ENCODE measurements at places on chromosomes 7 and 10.

GRCh38 chr10:72276421-72277339, 3.0 kb downstream of the DDIT4 start:
- DNase-seq = no peak

DNA sequence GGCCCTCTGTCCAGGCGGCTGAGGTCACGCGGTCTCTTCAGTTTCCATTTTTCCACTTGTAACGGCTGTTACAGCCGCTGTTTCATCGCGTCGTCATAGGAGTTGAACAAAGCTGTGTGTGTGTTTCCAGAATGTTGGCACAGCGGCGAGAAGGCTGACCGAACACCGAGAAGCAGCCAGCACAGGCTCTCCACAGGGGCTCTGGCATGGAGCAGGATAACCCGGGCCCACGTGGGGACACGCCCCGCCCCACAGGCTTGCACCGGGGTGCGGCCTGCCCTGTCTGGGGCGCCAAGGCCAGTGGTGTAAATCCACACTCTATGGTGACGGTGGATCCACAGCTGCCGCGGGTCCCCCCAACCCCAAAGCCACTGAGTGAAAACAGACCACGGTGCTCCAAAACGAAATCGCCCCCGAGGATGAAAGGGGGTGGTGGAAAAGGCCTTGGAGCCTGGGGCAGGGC, 448.2 kb downstream of the DNAJB6 start:
- DNase-seq = no peak

GRCh38 chr7:159061209-159061608, 83.5 kb downstream of the VIPR2 start:
- no peak for DNase-seq

GRCh38 chr10:132252412-132252811, 55.3 kb downstream of the STK32C start:
- DNase-seq = no peak

DNA sequence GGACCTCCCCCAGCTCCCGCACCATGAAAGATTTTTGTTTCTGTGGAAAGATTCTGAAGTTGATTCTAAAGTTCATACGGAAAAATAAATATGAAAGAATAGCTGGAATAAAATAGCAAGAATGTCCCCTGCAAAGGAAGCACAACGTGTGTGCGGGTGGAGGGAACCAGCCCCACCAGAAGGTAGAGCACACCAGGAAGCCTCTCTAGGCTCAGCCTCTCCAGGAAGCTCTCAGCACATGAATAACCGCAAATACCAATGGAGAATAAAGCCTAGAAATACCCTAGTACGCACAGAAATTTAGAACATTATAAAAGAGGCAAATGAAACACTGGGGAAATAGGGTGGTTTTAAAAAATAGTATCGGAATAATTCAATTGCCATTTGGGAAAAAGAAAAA, 24.6 kb upstream of the FAM170B start:
- no peak for DNase-seq

GRCh38 chr10:42974693-42975002, 102.2 kb upstream of the RET start:
- no peak for DNase-seq

GRCh38 chr10:121532292-121532864, 65.9 kb downstream of the FGFR2 start:
- DNase-seq = no peak

DNA sequence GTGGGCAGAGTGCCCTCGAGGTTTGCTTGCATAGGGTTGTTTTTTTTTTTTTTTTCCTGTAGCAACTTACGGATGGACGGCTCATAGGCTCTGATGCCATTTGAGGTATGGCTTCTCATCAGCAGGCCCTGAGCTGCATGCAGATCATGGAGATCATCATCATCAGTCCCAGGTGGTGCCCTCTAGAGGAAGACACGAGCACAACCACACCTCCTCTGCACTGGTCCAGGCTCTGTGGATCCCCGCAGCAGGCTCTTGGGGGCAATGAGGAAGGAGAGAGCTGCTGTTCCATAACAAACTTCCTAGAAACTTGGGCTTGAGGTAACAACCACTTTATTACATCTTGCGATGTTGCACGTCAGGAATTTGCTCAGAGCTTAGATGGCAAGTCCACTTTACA, 132.7 kb upstream of the CXCL12 start:
- no peak for DNase-seq
